ENCODE measurements at places on chromosomes 5 and 9. TPM values are rescaled to one million over a fixed set of nuclear protein-coding genes. Genes with fewer than 3 reads are reported as not detected.

The IFNA21 gene
- total RNA-seq: not detected

The ANKRD18B gene
- under 0.01 TPM for total RNA-seq

The STING1 gene
- 45.4 TPM for total RNA-seq

The SMIM32 gene
- not detected for total RNA-seq

The ARHGEF28 gene
- total RNA-seq: 9.1 TPM

The SAXO1 gene
- total RNA-seq: not detected

Data from epithelial cell of alveolus of lung (primary cell).